ENCODE measurements at places on chromosomes 12 and 14. TPM values are rescaled to one million over a fixed set of nuclear protein-coding genes. Genes with fewer than 3 reads are reported as not detected.

The NGB gene
- total RNA-seq: not detected

The VRTN gene
- total RNA-seq: not detected

The NTF3 gene
- total RNA-seq: 1.8 TPM

The TAS2R50 gene
- 0.85 TPM for total RNA-seq

The SYCP3 gene
- total RNA-seq: not detected

The GSKIP gene
- 13.1 TPM for total RNA-seq

The SDSL gene
- total RNA-seq: 4.2 TPM
